ENCODE measurements at places on chromosomes 16 and 17.

DNA sequence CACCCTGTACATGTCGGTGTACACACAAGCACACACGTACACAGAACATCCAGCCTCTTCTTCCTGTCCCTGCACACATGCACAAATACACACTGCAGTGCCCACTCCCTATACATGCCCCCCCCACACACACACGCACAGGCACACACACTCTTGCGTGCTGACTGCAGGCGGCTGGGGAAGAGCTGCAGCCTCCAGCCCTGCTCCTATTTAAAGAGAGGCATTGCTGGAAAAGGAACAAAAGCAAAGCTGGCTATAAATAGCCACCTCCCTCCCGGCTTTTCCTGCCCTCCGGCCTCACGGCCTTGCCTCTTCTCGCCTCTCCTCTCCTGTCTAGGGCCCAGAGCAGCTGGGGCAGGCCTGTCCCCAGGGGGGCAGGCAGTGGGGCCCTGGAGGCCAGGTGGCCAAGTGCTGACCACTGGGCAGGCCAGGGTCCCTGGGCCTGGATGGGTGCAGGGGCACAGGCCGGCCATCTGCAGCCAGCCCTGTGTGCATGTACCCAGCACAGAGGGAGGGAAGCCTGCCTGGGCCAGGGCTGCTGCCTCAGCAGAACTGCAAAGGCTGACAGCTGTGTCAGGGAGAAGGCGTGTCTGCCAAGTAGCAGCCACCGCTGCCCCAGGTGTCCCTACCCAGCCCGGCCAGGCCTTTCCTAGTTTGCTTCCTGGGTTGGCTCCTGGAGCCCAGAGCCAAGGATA is 25.4 kb downstream of the RTN4RL1 start:
- peak; percentile 89 for DNase-seq

GRCh38 chr17:66296289-66296725 is 6.1 kb upstream of the PRKCA start:
- DNase-seq, result no peak

DNA sequence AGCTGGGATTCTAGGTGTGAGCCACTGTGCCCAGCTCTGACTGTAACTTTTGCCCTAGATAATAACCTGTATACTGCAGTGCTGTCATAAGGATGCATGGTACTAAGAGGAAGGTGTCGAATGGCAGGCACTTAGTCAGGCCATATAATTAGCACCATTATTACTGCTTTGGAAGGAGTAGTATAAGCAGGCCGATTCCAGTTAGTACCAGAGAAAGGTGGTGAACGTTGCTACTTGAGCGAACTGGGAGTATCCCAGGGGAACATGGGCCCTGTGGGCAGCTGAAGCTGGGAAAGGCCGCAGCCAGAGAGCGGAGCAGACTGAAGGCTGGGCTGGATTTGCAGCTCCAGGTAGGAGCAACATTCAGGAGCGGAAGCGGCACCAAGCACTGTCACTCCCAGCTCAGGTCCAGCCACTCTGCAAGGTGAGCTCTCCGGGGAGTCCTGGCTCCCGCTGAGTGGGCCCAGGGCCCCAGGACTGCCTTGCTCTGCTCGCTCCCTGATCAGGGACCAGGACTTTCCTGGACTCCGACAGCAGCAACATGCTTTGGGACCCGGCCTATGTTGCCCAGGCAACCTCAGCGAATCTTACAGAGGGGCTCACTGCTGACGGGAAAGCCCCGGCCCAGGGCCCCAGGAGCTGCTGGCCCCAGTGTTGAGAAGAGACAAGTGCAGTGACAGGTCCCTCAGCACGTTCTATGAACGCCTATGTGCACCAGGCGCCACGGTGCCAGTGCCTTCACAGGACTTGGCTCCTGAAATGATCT is 28.6 kb downstream of the C16orf74 start:
- no peak for DNase-seq

DNA sequence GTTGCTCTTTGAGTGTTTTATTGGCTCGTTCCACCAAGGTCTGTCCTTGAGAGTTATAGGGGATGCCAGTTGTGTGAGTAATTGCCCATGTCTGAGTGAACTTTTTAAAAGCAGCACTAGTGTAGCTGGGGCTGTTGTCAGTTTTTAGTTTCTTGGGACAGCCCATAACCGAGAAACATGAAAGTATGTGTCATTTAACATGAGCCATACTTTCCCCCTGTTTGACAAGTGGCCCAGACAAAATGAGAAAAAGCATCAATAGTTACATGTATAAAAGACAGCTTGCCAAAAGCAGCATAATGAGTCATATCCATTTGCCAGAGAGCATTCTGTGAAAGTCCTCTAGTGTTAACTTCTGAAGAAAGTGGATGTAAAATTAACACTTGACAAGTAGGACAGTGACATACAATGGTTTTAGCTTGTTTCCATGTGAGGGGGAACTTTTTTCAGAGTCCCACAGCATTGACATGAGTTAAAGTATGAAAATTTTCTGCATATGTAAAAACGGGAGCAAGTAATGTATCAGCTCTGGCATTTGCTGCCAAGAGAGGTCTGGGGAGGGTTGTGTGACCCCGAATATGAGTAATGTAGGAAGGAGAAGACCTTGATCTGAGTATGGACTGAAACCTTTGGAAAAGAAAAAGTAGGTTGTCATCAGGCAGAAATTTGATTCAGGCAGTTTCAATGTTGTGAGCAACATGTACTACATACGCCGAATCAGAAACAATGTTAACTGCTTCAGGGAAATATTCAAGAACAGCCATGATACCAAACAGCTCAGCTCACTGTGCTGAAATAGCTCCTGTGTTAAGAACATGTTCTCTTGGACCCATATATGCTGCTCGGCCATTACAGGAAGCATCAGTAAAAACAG is 56.8 kb upstream of the ARL4D start:
- DNase-seq, result peak; percentile 32

DNA sequence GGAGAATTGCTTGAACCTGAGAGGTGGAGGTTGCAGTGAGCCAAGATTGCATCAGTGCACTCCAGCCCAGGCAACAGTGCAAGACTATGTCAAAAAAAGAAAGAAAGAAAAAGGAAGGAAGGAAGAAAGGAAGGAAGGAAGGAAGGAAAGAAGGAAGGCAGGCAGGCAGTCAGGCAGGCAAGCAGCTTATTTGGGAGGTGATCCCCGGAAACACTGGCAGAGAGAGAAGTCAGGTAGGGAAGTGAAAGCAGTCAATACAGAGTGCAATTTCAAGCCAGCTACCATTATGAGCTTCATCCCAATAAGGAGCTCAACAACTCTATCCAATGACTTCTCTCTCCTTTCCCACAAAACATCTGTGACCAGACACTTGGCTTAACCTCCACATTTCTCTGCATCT is 83.0 kb upstream of the TBC1D3K start:
- no peak for DNase-seq

GRCh38 chr16:51949282-51949681 is 597.7 kb downstream of the TOX3 start:
- DNase-seq, result no peak

Measured in RPMI7951 (cell line).